ENCODE measurements at places on chromosomes 4 and X.

DNA sequence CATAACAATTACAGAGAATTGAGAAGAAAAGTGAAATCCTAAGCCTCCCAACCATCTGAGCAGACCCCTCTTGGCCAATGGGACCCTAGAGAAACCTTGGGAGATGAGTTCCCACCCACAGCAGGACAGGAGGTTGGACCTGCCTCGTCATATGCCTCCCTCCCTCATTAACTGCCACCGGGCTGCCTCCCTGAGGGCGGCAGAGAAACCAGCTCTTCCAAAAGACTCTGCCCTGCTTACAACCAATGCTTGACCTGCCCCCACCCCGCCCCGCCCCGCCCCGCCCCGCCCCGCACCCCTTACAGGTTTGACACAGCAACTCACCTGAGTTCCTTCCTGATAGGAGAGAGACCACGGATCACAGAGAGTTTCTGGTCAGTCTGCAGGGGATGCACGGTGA lies 86.1 kb downstream of the ADRA2C start:
- DNase-seq = no peak

- DNase-seq = no peak
Measured at GRCh38 chrX:24988314-24988713, 27.5 kb downstream of the ARX start.

- DNase-seq = no peak
Measured at GRCh38 chr4:117821834-117822233, 212.5 kb upstream of the NDST3 start.

GRCh38 chrX:66030505-66031317 lies 9.2 kb downstream of the VSIG4 start:
- no peak for DNase-seq

GRCh38 chr4:23903859-23904438 lies 14.1 kb upstream of the PPARGC1A start:
- no peak for DNase-seq

GRCh38 chr4:140243278-140243753 lies 89.3 kb upstream of the MAML3 start:
- no peak for DNase-seq

- no peak for DNase-seq
Measured at GRCh38 chrX:138917781-138918180, 206.3 kb upstream of the FGF13 start.

- DNase-seq = no peak
Measured at GRCh38 chrX:115940888-115941332, 229.6 kb upstream of the AGTR2 start.

DNA sequence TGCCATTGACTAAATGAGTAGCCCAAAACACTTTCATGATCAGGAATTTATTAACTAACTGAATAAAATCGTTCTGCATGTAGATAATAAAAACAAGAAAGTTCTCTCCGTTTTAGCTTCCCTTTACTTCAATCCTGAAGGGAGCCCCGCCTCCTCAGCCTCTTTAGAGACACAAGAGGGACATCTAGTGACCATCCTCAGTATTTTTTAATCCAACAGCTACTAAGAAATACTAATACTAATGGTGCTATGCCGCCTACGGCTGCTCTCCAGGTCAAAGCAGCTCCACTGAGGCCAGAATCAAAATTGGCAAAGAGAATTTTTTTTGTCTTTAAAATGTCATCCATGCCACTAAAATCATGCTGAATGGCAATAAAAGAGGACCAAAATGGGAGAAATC lies 3.2 kb upstream of the PCDH19 start:
- DNase-seq = no peak

DNA sequence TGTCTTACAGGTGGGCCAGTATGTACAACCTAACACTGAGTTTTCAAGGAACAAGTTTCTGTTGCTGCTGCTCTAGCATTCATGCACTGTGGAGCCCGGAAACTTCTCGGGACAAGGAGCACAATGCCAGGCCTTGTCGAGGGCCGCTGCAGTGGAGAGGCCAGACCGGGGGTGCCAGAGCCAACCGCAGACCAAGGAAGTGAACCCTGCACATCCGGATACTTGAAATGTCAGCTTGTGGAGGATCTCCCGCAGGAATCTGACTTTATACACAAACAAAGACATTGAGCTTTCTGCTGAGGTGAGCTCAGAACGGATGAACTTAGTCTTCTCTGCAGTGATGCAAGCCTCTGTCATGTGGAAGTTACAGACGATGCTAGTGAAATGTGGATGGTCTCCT lies 99.5 kb downstream of the ZNF827 start:
- DNase-seq = no peak

DNA sequence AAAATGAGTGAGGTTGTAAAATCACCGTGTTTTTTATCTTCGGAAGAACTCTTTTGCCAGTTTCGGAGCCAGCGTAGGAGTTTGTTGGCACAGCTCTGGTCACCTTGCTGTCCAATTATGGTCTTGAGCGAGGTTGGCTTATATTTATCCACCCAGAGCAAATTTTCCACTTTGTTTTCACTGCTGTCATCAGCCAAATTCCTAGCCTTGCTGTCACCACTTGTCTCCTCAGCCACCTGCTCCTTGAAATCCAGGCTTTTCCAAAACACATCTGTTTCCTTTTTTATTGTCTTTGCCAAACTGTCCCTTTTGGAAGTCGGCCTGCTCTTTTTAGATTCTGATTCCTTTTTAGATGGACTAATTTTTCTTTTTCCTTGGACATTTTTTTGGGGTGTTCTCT lies 57.6 kb downstream of the RFC1 start:
- DNase-seq = no peak

- DNase-seq = no peak
Measured at GRCh38 chrX:125954236-125954635, 211.9 kb downstream of the DCAF12L2 start.

DNA sequence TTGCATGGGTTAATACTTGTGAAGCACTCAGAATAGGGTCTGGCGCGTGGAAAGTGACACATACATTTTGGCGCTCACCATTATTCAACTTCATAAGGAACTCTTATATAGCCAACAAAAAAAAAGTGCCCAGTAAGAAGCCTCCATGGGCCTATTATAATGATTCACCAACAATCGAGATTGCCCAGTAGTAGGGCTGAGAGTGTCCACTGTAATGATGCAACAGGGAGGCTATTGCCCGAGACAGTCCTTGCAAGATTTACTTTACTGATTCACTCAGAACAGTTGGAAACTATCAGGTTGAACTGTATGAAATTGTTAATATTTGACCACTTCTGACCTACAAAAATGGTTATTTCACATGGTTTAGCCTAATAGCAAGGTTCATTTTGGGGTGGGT lies 86.0 kb downstream of the PJA1 start:
- no peak for DNase-seq

- no peak for DNase-seq
Measured at GRCh38 chr4:67909905-67910584, 26.2 kb upstream of the TMPRSS11D start.

DNA sequence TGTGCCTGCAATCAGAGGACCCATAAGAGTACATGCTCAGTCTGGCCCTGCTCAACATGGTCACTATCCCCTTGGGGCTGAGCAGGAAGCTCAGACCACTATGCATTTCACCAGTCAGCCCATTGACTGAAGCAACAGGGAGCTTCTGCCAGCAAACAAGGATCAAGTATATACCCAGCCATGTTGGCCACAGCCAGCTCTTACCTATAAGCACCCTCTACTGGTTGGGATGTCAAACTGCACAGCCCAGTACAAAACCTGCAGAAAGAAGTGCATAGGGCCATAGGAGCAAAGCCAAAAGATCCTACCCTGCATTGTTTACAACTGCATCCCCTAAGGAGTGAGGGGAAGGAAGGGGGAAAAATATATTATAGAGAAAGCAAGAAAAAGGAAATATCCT lies 214.4 kb upstream of the CPEB2 start:
- no peak for DNase-seq

GRCh38 chr4:141255016-141255415 lies 34.3 kb downstream of the ZNF330 start:
- no peak for DNase-seq

GRCh38 chrX:148049441-148049840 lies 68.3 kb downstream of the FMR1NB start:
- DNase-seq = no peak

GRCh38 chrX:111361751-111362150 lies 50.2 kb downstream of the DCX start:
- DNase-seq = no peak

DNA sequence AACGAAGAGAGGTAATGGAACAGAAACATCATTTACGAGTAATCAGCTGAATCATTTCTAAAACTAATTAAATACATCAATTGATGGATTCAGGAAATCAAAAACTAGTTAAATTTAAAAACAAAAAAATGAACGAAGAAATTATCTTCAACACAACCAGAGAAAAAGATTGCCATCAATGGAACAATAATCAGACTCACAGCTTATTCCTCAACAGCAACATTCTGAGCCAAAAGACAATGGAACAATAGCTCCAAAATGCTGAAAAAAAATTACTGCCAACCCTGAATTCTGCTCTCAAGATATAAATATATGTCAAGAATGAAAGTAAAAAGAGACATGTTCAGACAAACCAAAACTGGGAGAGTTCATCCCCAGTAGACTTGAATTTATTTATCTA lies 65.5 kb upstream of the KLF3 start:
- no peak for DNase-seq

DNA sequence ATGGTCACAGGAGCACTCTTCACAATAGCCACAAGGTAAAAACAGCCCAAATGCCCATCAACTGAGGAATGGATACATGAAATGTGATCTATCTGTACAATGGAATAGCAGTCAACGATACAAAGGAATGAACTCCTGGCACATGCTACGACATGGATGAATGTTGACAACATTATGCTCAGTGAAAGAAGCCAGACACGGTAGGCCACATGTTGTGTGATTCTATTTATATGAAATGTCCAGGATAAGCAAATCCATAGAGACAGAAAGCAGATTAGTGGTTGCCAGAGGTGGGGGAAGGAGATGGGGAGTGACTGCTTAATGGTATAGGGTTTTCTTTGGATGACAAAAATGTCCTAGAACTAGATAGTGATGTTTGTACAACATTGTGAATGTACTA lies 58.7 kb upstream of the GPM6B start:
- no peak for DNase-seq

- no peak for DNase-seq
Measured at GRCh38 chr4:137693641-137694040, 161.3 kb upstream of the PCDH18 start.

GRCh38 chrX:68876731-68877130 lies 47.9 kb downstream of the EFNB1 start:
- DNase-seq = no peak

DNA sequence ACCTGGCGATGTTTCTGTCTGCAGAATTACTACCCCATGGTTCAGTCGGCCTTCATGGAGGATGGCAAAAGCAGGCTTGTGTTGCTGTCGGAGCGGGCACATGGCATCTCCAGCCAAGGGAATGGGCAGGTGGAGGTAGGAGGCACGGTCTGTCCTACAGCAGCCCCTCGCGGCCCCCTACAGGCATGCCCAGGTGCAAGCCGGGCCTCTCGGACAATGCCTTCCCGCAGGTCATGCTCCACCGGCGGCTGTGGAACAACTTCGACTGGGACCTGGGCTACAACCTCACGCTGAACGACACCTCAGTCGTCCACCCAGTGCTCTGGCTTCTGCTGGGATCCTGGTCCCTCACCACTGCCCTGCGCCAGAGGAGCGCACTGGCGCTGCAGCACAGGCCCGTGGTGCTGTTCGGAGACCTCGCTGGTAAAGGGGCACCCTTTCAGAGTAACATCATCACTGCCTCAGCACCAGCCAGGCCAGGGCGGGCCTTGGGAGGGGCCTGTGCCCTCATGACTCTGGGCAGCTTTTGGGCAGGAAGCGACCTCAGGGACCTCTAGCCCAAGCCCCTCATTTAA lies 29.5 kb upstream of the MRFAP1 start:
- DNase-seq = no peak

- no peak for DNase-seq
Measured at GRCh38 chr4:95585016-95585695, 36.4 kb upstream of the UNC5C start.

GRCh38 chr4:141140391-141141200 lies 7.3 kb upstream of the RNF150 start:
- DNase-seq = no peak

GRCh38 chrX:17787557-17787956 lies 50.3 kb downstream of the SCML1 start:
- no peak for DNase-seq

- no peak for DNase-seq
Measured at GRCh38 chr4:39042366-39042765, 10.2 kb upstream of the TMEM156 start.

GRCh38 chr4:8575457-8575856 lies 4.7 kb upstream of the GPR78 start:
- DNase-seq = no peak

- DNase-seq = no peak
Measured at GRCh38 chr4:174252412-174252811, 31.1 kb downstream of the FBXO8 start.

GRCh38 chr4:15851969-15852368 lies 73.8 kb downstream of the CD38 start:
- DNase-seq = no peak

DNA sequence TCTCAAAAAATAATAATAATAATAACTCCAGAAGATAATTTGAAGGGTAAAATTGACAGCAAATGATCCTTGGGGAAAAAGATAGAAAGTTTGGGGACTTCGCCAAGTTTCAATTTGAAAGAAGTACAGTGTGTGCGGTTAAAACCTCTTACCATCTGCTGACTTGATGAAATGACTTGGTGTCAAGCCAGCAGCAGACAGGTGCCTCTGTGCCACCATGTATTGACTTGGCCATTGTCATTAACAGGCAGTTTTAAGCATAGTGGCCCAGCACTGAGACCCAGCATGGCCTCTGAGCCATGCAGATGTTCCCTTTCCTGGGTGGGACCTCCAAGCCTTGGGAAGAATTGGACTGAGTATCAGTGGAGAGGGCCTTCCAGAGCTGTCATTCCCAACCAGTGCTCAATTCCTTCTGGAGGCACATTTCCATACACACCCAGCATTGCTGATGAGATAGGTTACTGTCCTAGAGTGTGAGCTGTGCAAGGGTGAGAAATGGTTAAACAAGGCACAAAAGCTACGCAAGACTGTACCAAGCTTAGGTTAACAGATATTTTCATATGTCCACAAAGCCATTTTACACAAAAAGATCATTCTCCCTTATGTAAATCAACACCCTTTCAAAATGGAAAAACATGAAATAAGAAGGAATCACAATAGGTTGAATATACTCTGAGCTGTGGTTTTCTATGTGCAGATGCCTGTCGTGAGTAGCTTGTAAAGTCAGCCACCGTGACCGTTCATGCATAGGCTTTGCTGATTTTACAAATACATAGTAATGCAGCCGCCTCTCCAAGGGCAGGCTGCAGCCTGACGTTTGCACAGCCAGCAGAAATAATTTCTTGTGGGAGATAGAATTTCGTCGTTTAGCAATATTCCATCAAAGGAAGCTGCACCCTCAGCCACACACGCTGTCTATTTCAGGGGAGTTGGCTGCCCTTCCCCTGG lies 59.4 kb upstream of the FBXW7 start:
- no peak for DNase-seq

GRCh38 chr4:47154816-47155370 lies 123.5 kb downstream of the GABRB1 start:
- DNase-seq = no peak

DNA sequence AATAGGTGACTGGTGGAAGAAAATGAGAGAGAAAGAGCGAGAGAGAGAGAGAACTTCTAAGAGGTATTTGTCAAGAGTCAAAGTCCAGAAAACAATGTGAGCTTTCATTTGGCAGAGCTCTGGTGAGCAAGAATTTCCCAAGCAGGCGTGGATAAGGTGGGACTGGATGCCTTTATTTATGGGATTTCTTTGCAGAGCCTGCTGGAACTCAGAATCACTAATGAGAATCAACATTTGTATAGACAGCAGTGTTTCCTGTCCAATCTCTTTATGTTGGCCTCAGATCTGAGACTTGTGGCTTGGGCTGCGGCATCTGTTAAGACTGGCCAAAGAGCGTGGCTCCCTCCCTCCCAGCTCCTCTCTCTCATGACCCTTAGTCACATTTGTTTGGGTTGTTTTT lies 67.9 kb upstream of the TBL1X start:
- no peak for DNase-seq

All from stimulated activated CD8-positive, alpha-beta memory T cell treated with anti-CD3 and anti-CD28 coated beads, Interleukin-7, amount 100 ng/mL, for 1 hour (primary cell).